ENCODE measurements at places on chromosomes 3 and 15.

DNA sequence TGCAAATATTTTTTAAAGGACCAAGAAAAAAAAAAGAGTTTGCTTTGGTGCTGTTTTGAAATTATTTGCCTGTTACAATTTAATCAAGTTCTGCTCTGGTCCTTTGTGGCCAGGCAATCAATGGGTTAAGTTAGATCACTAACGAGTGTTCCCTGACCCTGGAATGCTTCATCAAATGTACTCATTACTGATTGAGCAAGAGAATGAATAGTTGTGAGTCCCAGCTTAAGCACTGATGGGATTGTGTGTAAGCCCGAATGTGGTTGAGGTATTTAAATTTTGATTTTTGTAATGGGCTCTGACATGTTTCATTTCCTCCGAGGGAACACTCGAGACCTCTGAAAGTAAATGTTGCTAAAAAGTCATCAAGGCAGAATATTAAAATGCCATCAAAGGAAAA lies 699.1 kb downstream of the MCTP2 start:
- DNase-seq = no peak

- DNase-seq = no peak
Observed at GRCh38 chr3:194856296-194856695, 170.6 kb downstream of the FAM43A start.

DNA sequence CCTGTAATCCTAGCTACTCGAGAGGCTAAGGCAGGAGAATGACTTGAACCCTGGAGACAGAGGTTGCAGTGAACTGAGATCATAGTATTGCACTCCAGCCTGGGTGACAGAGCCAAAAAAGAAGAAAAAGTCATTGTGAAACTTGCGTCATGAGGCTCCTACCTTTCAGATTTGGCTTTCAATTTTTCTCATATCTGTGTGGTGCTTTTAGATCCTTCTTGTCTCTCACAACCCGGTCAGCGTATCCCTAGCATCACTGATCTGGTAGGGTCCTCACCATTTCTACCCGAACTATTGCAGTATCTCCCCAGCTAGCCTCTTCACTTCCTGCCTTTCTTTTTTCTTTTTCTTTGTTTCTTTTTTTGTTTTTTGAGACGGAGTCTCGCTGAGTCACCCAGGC lies 21.6 kb upstream of the GCNT3 start:
- no peak for DNase-seq

DNA sequence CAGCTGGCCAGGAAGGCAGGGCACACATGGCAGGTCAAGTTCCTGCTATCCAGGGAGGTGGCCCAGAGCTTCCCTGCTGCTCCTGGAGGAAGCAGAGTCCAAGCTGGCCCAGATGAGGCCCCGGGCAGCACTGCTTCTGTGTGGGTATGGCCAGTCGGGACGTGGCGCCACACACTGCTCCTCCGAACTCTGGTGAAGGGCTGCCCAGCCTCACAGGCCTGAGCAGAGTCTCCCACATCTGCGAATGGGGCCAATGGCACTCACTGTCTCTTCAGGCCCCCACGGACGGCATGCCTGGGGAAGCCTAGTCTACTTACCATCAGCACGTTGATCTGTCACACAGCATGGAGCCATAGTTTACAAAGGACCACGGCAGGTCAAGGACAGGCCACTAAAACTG lies 2.5 kb upstream of the PLA2G4F start:
- no peak for DNase-seq

DNA sequence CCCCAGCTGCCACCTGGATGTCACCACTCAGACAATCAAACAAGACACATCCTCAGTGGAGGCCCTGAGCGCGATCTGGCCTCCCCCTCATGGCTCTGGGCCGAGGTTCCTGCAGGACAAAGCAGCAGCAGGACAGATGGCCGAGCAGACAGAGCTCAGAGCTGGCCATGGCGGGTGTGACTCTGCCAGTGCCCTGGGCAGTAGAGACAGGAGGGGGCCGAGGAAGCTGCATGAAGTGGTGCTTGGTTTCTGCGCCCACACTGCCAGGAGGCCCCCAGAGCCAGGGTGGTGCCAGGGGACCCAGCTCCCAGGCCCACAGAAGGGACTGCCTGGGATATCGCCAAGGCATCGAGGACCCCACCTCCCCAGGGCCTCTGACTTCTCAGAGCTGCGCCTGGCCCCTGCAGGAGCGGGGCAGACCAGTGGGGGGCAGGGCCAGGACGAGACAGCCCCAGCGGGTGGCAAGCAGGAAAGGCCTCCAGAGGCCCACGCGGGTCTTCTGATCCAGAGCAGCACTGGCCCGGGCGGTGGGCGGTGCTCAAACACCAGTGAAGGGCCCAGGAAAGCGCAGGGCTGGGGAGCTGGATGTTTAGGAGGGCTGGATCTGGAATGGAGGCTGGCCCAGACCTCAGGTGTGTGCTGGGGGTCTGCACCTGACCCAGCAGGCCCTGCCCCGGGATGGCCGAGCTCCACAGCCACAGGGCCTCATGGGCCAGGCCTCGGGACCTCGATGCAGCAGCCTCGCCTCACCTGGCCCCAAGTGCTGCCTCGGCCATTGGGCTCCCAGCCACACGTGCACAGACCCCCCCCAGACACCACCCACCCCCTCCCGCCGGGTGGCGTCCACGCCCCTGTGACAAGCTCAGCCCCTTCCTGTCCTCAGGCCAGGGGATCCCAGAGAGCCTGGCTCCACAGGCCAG lies 76.0 kb downstream of the GOLGA8G start:
- DNase-seq = no peak

DNA sequence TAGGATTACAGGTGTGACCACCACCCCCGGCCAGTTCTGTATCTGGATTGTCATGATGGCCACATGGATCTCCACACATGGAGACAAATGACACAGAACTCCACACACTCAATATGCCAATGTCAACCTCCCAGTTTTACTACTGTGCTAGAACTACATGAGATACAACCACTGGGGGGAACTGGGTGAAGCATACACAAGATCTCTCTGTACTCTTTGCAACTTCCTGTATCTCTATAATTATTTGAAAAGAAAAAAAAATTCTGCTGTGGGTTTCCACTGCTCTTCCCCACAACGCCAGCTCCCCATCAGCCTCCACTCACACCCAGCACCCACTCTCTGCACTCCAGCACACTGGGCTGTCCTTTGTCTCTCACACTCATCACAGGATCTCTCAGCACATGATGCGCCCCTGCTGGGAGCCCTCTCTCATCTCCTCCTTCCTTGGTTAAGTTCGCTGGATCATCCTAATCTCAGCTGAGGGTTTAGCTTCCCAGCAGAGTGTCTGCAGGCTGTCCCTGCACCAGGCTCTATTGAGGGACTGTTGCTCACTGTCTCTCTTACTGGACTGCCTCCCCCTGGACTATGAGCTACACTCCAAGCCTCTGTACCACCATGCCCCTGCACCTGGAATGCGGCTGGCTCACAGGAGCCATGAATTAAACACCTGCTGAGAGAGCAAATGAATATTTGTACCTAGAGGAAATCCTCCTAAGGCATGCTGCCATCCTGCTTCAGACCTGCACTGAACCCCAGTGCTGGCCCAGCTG lies 10.7 kb upstream of the RAB43 start:
- DNase-seq = no peak

- DNase-seq = no peak
Observed at GRCh38 chr3:122217901-122218300, 34.4 kb downstream of the CASR start.

DNA sequence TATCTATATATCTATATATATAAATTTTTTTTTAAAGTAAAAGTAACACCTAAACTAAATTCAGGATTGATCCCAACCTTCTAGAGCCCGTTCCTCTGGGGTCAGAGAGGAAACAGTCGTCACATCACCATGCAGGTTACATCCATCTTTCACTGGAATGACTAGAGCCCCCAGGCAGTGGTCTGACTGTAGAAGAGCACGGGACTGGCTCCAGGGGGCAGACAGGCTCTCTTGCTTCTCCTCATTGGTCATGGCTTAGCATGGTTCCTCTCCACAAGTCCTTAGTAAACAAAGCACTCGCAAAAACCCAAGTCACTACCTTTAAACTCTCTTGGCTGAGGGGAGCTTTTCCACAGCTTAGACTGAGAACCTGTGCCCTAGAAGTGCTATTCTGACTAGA lies 110.5 kb downstream of the NR2F2 start:
- no peak for DNase-seq

- no peak for DNase-seq
Observed at GRCh38 chr15:73806698-73807483, 53.7 kb upstream of the INSYN1 start.

DNA sequence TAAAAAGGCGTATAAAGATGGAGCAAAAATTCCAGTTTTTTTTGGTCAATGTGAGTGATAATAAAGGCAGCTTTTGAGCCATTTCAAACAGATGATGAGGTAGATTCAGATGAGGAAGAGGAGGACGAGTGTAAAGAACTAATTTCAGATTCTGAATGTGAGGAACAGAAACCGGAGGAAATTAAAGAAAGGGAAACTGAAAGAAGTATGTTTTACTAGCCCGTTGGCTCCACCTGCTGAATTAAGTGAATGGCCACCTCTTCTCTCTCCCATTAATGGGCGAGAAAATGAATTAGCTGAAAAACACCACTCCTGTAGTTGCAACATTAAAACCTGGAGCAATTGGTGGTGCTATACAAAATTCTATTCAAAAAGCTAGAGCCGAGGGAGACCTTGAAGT lies 55.4 kb downstream of the CYP19A1 start:
- no peak for DNase-seq

DNA sequence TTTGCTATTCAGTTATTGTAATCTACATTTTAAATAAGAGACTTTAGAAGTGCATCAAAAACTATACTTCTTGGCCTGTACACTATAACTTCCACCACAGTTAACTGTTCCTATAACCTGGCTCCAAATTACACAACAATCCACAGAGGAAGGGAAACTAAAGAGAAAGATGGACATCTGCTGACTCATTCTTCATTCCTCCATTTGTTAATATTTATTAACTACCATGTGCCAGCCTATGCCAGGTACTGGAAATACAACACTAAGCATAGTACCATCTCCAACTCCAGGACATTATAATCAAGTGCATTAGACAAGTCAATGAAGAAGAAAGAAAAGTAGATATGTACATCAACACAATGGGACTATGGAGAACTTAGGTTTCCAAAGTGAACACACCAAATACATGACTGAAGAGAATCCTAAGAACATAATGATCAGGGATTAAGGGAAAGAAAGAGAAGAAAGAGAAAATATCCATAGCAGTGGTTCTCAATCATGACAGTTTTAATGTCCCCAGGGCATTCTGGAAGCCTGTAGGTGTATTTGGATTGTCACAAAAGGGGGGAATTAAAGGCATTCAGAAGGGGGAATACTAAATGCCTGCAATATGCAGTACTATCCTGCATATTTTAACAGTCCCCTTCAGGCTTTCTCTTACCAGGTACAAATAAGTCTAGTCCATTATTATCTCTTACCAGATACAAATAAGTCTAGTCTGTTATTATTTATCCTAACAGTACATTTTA lies 8.9 kb downstream of the ICE2 start:
- no peak for DNase-seq

DNA sequence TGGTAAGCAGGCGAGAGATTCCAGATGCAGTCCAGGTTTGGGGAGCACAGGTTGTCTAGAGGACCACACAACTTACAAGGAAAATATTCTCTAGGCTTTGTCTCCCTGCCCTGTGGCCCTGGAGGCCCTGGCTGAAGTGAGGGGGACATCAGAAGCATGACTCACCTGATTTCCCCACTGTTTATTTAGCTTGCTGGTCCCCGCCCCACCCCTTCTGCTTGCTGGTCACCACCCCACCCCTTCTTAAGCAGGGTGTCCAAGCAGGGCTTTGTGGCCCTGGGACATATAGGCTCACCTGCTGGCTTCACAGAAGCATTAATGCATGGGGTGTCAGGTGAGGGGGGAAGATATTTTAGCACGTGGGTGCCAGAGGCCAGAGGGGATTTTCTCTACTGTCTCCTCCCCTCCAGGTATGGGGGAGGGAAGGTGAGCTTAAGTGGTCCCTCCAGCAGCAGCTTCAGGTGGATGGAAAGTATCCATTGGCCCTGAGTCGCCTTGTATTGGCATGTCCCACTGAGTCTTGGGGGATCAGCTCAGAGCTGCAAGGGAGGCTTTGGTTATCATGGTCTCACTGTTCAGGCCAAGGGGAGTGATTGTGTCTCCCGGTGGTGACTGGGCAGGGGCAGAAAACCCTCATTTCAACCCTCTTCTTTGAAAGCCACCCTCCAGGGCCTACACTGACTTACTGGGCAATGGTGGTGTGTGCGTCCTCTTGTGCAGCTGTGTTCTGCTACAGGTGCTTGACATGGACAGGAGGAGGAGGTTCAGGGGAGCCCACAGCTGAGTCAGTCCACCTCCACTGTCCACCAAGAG lies 49.8 kb downstream of the GASK1A start:
- no peak for DNase-seq

- no peak for DNase-seq
Observed at GRCh38 chr3:13025090-13025489, 48.1 kb downstream of the IQSEC1 start.

- DNase-seq = no peak
Observed at GRCh38 chr3:9433627-9434521, 36.5 kb downstream of the SETD5 start.

- no peak for DNase-seq
Observed at GRCh38 chr15:80219955-80220354, 32.1 kb downstream of the CTXND1 start.

- no peak for DNase-seq
Observed at GRCh38 chr3:79497447-79498111, 270.2 kb downstream of the ROBO1 start.

DNA sequence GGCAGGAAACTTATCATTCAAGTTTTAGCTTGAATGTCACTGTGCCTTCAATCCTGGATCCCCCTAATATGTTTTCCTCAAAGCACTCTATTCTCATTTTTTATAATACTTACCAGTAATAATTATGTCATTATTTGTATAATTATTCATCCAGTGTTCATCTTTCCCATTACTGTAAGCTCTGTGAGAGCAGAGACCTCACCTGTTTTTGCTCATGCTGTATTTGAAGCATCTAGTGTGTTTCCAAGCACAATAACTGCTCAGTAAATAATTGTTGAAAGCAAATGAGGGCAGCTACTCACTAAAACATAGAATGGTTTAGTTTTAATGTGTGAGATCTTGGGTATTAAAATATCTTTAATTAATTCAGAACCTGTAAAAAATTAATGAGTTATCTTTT lies 36.9 kb upstream of the KPNA4 start:
- no peak for DNase-seq

DNA sequence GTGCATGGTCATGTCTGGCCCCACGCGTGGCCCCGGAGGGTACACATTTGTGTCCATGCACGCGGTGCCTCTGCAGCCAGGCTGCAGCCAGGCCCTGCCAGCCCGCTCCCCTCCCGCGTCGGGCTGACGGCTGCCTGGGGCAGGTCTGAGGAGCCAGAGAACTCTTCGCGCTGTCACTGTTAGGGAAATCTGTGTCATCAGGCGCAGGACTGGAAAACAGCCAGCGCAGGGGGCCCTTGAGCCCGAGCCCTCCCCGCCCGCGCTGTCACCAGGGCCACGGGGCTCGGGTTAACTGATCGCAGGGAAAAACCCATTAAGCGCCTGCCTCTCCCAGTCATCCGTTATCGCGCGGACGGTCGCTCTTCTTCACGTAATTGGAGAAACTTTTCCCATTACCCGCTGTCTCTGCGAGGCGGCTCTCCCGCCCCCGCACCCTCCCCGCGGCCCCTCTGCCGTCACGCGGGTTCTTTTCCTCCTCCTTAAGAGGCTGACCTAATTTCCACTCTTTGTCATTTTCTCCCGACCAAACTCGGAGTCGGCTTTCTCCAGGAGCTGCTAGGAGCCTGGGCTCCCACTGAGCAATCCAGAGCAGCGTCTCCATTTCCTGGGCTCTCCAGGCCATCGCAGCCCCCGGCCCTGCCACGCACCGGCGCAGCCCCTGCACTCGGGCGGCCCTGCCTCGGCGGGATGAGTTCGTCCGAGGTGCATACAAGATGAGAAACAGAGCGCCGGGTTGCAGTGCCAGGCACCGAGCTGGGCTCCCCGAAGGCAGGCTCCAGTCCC lies 57.5 kb upstream of the PRR23E start:
- DNase-seq = no peak

GRCh38 chr15:28101201-28101600 lies 2.1 kb upstream of the OCA2 start:
- no peak for DNase-seq

Measured in stimulated activated CD8-positive, alpha-beta memory T cell treated with anti-CD3 and anti-CD28 coated beads, Interleukin-2, amount 100 ng/mL, for 48 hours (primary cell).